ENCODE measurements at places on chromosomes 7 and 10. TPM values are rescaled to one million over a fixed set of nuclear protein-coding genes. Genes with fewer than 3 reads are reported as not detected.

Gene CDHR1
- 0.13 TPM for total RNA-seq

Gene AGMO
- total RNA-seq: 1.9 TPM

Gene BTBD16
- not detected for total RNA-seq

Gene GDF2
- total RNA-seq: not detected

Gene STAG3
- 0.25 TPM for total RNA-seq

Gene GPR15LG
- not detected for total RNA-seq

Gene TLX1
- total RNA-seq: not detected

Gene BAZ1B
- 59.8 TPM for total RNA-seq

Gene OR2A12
- total RNA-seq: not detected

Gene GPNMB
- 0.32 TPM for total RNA-seq

Gene COL26A1
- total RNA-seq: not detected

Gene SEMA3C
- 0.16 TPM for total RNA-seq

Gene RBM48
- total RNA-seq: 8.3 TPM

Gene ATOH7
- total RNA-seq: not detected

Gene MYO1G
- total RNA-seq: 0.13 TPM

Gene CCDC3
- total RNA-seq: 1.5 TPM

Gene GIMAP2
- total RNA-seq: 43.5 TPM

Gene ZDHHC4
- total RNA-seq: 50.6 TPM

Gene MACC1
- total RNA-seq: not detected

Gene EPHB6
- not detected for total RNA-seq

Gene PCLO
- total RNA-seq: 4.5 TPM

Gene AKR1C8
- 0.16 TPM for total RNA-seq

Gene FAM237B
- not detected for total RNA-seq

Gene MRPS33
- 24.9 TPM for total RNA-seq

Gene RAPGEF5
- total RNA-seq: 98.1 TPM

Gene A1CF
- not detected for total RNA-seq

Gene LAMB1
- 419 TPM for total RNA-seq

Gene CYP2C19
- total RNA-seq: not detected

Gene CLCN1
- total RNA-seq: not detected

Gene SEM1
- 90.2 TPM for total RNA-seq

Gene SLC18A3
- total RNA-seq: not detected

Gene TMEM236
- 0.32 TPM for total RNA-seq

Measured in bladder microvascular endothelial cell (primary cell).